ENCODE measurements at places on chromosomes 3 and 15.

DNA sequence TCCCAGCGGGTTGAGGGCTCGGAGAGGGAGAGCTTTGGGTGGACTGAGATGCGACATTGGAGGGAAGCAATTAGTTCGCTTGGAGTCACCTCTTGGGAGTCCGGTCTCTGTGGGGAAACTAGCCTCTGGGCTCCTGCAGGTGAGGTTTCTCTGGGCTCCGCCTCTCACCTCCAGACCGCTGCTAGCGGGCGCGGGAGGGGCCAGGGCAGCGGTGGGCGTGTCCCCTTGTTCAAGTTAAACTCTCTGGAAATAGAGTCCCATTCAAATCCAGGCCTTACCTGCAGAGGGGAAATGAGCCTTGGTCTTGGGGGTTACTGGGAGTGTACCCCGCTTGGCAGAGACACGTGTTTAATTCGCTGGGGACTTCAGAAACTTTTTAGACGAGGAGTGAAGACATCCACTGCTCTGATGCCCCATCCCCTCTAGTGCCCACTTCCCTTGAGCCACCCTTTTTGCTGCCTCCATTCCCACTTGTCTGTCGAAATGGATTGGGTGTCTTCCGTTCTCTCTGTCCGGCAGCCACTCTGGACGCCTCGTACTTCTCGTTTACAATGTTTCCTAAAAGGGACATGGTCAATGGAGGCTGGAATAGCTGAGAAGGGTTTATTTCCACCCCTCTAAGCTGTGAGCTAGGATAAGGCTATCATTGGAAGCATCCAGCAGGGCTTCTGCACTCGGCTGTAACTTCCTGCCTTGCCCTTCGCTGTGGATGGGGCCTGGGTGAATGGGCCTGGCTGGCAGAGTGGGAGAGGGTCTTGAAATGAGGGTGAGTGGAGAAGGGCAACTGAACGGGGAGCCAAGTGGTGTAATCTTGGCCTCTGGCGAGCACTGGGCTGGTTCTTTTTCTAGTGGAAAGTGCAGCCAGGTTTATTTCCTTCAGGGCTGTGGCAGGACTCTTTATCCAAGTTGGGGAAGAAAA lies 1.1 kb downstream of the MITF start:
- DNase-seq = peak; percentile 64

GRCh38 chr15:52566889-52567288 lies 1.9 kb downstream of the ARPP19 start:
- DNase-seq = no peak

DNA sequence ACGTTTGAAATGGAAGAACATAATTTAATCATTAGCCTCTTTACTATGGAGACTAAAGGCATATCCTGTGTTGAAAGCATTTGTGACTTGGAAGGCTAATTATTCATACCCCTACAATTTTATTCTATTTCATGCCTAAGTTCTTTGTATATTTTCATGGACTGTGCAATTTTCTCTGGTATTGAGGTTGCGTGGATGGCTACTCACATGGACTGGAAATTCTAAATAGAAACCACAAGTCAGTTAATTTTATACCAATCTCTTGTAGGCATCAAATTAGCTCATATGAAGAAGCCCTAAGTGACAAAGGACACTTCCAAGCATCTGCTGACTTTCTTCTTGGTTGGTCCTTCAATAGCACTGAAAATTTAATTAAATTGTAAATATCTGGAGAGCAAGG lies 1353.5 kb downstream of the ROBO1 start:
- DNase-seq = no peak

DNA sequence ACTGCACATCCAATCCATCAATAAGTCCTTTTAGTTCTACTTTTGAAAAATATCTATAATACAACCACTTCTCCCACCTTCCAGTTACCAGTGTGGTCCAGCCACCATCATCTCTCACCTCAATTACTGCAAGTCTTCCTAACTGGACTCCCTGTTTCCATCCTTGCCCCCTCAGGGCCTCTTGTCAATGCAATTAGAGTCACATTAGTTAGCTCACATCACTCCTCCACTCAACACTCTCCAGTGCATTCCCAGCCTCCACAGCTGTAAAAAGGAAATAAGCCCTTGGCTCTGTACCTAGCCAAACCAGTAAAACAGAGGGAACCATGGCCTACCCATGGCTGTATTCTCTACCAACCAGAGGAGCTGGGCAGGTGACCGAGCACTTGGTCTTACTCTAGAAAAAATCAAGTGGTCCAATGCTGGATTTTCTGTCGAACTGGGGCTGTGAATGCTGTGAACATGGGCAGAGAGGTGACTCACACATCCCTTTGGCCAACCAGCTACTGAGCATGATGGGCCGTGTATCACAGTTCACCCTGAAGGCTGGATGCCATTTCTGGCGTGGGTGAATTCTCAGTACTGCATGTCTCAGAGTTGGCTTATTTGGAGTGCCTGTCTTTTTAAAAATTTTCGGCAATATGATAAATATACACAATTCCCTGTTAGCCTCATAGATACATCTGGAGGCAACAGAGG lies 62.5 kb upstream of the C15orf61 start:
- DNase-seq = no peak

DNA sequence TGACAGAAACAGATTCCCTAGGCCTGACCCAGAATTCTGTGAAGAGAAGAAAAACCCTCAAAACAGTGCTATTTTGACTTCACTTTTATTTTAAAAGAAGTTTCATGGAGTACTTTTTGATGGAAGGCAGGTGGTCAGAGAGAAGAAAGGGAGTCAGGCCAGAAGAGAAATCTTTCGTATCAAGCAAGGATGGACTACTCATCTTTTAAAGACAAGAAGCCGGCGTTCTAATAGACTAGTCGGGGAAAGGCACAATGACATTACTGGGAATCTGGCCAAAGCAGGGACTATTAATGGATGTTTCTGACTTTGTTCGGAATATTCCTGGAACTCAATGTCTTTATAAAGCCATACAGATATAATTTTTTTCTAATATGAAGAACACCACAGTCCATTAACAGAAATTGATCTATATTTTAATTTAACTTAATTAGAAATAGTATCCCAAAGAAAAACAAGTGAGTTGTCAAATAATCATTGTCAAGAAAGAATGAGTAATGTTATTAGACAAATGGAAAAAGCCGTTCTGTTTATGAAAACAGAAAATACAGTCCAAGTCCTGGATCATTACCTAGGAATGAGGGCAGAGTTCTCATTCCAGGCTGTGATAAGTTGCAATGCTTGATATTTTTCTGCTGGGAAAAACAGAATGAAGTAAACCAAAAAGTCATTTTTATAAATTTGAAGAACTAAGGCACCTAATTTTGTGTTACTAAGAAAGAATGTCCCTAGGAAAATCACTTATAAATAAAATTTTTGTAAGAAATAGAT lies 23.7 kb upstream of the PCOLCE2 start:
- DNase-seq = no peak

DNA sequence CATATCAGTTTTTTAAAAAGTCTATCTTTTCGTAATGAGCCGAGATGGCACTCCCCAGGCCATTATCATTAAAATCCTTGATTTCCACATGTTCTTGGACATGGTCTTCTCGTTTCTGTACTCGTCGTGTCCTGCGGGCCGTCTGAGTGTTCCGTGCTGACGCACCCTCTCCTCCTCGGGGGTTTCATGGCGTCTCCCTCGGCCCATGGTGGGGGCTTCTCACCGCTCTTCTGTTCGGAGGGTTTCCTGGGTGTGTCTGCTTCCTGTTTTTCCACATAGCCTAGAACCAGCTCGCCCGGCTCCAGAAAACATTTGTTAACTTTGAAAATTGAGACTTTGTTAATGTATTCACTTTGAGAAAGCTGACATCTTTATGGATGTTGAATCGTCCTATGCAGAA lies 92.7 kb downstream of the VGLL4 start:
- DNase-seq = no peak

GRCh38 chr15:76078285-76078877 lies 18.6 kb downstream of the TMEM266 start:
- DNase-seq = no peak

DNA sequence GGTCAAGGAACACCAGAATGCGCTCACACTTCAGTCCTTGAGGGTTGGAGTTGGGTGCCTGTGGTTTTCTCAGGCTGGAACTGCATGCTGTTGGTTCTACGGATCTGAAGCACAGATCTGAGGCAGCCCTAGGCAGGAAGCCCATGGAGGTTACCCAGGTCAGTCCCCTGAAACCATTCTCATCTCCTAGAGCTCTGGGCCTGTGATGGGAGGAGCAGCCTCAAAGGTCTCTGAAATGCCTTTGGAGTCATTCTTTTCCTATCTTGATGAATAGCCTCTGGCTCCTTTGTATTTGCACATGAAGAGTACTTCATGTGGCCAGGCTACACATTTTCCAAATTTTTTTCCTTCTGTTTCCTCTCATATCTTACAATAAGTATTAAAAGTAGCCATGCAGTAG lies 179.3 kb upstream of the UBE2E1 start:
- no peak for DNase-seq

- DNase-seq = no peak
Measured at GRCh38 chr3:37137516-37137915, 36.9 kb downstream of the LRRFIP2 start.

GRCh38 chr3:177321819-177322218 lies 124.5 kb upstream of the TBL1XR1 start:
- DNase-seq = no peak

Measured in left lobe of liver (tissue), 2 donors.